ENCODE measurements at places on chromosomes 12 and 14. TPM values are rescaled to one million over a fixed set of nuclear protein-coding genes. Genes with fewer than 3 reads are reported as not detected.

Gene IFNG-AS1
- 0.21 TPM for total RNA-seq

Gene ZBTB1
- total RNA-seq = 61.7 TPM

Gene GPR135
- 1.5 TPM for total RNA-seq

Gene NXPH4
- 0.39 TPM for total RNA-seq

Gene PIANP
- total RNA-seq = not detected

Gene MIP
- total RNA-seq = not detected

Gene NYNRIN
- 0.21 TPM for total RNA-seq

Gene FAM181A
- not detected for total RNA-seq

- DNase-seq = no peak
Observed at GRCh38 chr12:58513852-58514251, 406.5 kb downstream of the LRIG3 start.

DNA sequence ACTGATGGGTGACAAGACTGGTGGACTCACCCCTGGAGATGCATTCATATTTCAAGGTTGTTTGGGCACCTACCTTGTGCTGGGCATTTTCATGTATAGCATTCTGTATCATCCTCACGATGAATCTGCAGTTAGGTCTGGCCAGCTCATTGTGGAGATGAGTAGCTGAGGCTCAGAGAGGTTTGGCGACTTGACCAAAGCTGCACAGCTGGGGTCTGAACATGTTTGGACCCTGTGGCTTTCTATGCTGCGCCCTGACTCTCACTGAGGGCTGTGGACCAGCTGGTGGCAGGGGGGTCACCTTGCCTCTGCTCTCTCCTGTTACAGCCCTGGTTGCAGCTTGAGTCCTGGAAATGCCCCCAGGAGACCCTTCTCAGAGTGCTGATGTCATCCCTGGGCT, 24.9 kb upstream of the CCDC63 start:
- DNase-seq = no peak

DNA sequence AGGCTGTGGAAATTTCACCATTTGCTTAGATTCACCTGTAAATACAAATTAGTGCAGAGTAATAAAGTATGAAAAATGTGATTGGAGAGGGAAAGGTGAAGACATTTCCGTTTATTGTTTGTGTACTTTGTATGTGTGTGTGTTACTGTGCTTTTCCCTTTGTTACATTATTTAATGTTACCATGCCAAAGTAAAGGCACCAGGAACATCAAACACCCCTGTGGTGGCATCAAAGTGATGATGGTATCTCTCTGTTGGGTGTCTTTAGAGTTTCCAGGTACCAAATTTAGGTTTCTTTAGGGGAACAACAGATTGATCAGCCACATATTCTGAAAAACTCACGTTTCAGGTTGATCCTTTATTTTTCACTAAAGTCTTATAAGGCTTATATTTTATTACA, 189.0 kb upstream of the FBXO33 start:
- no peak for DNase-seq

DNA sequence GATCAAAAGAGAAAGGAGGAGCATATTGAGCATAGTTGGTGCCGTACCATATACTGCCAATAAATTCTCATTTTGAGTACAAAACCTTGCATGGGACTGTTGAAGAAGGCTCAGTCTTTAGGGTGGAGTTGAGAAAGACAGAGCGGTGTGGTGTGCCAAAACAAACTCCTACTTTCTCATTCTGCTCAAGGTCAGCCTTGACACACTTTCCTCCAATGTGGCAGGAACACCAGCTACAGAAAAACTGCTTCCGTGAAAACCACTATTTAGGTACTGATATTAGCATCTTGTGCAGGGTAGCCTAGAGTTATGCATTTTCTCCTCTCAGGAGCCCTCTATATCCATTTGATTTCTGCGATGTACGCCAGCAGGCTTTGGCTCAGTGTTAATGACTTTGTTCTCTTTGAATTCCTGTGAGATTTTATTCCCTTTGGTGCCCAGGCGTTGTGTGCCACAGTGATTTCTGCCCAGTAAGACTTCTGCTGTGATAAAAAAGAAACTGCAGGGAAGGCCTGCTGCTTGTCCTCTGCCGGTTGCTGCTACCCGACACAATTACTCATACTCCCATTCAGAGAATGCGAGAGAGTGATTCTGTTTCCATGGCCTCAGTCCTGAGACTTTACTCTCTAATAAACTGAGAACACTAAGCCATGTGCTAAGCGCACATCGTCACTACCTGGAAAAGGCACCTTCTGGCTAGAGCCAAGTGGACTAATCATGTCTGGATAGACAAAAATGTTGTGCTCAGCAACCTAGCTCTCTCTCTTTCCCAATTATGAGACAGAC, 88.3 kb upstream of the MDM1 start:
- no peak for DNase-seq

DNA sequence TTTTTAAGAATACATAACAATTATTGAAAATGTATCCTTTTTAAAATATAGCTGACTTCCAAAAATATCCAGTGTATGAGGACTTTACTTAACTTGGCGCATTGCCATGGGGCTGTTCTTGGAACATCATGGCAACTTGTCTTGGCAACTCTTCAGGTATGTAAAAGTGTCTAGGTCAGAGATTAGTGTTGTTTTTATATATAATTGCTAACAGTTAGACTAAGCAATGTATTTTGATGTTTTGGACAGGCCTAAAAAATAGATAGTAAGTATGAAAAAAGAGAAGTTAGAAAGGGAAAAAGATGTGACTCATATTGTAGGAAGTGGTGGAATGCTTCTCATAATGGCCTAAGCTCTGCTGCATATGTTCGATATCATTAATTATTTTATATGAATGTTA, 70.9 kb downstream of the MON2 start:
- no peak for DNase-seq

DNA sequence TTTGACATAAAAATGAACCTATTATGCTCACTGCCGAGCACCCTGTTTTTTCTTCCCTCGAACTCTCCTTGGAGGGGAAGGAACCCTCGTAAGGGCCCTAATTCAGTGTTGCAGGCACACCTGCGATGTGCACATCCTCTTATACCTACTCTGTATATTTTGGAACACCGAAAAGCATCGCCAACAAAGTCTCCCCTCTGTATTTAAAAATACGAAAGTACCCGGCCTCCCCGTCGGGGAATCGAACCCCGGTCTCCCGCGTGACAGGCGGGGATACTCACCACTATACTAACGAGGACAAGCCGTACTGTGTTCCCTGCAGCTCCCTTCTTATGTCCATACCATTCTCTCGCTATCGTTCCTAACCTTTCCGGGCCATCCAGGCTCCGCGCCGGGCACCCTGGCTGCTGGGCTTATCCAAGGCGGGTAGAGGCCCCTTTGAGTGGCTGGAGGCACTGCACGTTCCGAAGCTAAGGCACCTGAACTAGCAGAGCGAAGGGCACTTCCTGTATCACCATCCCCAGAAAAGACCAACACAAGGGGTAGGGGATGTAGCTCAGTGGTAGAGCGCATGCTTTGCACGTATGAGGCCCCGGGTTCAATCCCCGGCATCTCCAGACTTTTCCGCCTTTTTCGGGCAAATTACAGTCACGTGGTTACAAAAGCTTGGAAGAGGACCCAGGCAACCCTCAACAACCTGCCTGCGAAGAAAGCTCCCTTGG, 25.1 kb upstream of the UBC start:
- DNase-seq = peak; percentile 94

DNA sequence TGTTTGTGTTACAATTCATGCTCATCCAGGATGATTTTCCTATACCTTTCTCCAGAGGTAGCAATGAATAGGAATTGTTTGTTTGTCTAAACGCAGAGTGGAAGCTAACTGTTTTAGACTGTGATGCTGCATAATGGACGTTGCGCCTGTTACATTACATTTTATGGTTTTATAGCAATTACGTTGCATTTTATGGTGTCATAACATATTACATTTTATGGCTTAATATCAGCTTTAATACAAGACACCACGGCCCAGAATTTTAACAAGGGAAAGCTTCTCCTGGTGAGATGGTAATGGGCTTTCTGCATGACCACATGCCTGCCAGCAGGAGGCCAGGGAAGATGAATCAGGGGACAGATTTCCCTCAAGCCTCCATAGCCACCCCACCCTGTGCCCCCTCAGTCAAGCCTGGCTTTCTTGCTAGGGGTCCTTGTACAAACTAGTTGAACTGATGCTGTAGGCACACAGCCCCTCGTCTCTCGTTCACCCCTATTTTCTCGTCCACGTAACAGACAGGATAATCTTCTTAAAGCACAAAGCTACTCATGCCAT, 56.5 kb downstream of the HSPB8 start:
- no peak for DNase-seq

DNA sequence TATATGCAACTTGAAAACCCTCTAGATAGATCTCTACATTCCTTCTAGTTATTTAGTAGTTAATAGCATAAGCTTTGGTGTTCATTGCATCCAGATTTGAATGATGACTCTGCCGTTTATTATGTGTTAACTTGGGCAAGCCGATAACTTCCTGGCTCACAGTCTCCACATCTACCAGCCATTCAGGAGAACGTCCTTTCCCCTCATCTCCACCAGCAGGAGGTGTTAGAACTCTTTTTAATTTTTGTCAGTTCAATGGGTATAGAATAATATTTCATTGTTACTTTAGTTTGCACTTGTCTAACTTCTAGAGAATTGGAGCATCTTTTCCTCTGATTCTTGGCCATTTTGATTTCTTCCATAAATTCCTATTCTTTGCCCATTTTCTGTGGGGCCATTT, 30.0 kb upstream of the WSCD2 start:
- no peak for DNase-seq

- peak; percentile 24 for DNase-seq
Observed at GRCh38 chr12:28872654-28873268, 276.3 kb upstream of the FAR2 start.

- no peak for DNase-seq
Observed at GRCh38 chr12:96091833-96092232, 56.4 kb upstream of the LTA4H start.

GRCh38 chr14:99718031-99718810, 34.1 kb downstream of the CYP46A1 start:
- DNase-seq = peak; percentile 18

GRCh38 chr12:70994217-70994788, 73.8 kb upstream of the PTPRR start:
- no peak for DNase-seq

GRCh38 chr14:79354336-79354735, 857.0 kb downstream of the DIO2 start:
- no peak for DNase-seq

All from activated CD8-positive, alpha-beta T cell treated with anti-CD3 and anti-CD28 coated beads, Interleukin-2, amount 10 ng/mL, durations not matched to agents 7 days and 5 days (primary cell).